Activated naive CD4-positive, alpha-beta T cell treated with anti-CD3 and anti-CD28 coated beads for 36 hours (primary cell): ENCODE measurements at places on chromosomes 4 and X.

GRCh38 chr4:26088433-26088928, 174.5 kb downstream of the SMIM20 start:
- peak; percentile 75 for DNase-seq

- DNase-seq = no peak
Observed at GRCh38 chr4:119788349-119789266, 160.0 kb upstream of the PDE5A start.

DNA sequence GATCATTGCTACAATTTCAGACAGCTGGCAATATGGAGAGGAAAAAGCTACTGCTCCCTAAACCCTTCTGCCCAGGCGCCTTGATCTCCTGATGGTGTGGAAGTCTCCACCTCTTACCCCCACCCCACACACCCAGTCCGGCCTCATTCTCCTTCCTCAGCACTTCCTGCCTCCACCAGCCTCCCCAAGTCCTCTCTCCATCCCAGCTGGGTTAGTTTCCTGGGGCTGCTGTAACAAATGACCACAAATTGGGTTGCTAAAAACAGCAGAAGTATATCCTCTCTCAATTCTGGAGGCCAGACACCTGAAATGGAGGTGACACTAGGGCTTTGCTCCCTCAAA, 1.1 kb upstream of the CCNQ start:
- DNase-seq = peak; percentile 42

GRCh38 chr4:13984991-13985800, 357.7 kb upstream of the BOD1L1 start:
- DNase-seq = no peak

DNA sequence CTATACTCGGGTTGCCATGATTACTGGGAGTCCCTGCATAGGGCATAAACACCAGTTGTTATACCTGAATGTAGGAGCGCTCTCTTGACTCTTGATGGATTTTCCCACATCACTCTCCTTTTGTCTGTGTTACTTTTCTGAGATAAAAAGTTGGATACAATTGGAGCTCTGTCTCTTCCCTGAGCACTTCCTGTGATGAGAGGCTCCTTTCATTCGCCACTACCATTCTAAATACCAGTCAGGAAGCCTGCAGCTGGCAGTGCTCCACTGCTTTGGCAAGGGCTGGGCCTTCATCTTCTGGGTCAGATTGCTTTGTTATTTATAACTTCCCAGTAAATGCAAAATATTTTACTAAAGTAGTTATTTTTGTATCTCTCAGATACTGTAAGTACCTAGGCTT, 13.9 kb downstream of the TCEANC start:
- no peak for DNase-seq

DNA sequence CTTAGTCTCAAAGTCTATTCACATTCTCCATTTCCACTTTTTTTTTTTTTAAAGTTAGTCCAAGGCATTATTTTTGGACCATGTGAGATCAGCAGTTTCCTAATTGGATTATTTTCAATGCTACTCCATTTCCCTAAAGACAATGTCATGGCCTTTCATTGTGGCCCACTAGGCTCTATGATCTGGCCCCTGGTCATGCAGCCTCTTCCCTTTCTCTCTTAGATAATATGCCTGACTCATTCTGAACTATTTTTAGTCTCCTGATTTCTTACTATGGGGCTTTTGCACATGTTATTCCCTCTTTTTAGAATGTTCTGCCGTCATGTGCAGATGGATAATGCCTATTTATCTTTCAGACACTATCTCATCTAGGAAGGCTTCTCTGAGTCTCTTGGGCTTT, 157.3 kb downstream of the TMA16 start:
- DNase-seq = no peak

DNA sequence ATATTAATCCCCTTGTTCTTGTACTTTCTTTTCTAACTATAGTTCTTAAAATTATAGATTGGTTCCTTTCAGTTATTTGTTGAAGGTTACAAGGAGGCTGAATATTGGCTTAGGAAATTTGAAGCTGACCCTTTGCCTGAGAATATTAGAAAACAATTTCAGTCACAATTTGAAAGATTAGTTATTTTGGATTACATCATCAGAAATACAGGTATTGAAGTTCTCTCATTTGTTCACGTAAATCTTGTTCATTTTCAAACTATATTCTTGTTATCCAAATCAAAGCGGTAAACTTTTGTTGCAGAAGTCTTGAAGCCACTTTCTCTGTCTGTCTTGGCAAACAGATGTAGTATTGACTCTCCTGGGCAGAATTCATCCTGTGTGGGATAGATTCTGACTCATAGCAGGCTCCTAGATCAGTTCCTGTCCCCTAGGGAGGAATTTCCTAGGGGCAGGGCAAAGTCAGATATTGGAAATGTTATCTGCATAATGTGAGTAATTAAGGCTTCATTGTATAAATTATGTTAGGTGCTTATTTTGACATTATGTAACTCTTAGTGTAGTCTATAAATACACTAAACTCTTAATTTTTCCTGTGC, 25.2 kb downstream of the PI4K2B start:
- no peak for DNase-seq

- peak; percentile 12 for DNase-seq
Observed at GRCh38 chr4:1792832-1793495, at the start of gene FGFR3. Gene FGFR3 (plus strand): TSS chr4:1793293. CDS start chr4:1793935, 642 bp downstream.

DNA sequence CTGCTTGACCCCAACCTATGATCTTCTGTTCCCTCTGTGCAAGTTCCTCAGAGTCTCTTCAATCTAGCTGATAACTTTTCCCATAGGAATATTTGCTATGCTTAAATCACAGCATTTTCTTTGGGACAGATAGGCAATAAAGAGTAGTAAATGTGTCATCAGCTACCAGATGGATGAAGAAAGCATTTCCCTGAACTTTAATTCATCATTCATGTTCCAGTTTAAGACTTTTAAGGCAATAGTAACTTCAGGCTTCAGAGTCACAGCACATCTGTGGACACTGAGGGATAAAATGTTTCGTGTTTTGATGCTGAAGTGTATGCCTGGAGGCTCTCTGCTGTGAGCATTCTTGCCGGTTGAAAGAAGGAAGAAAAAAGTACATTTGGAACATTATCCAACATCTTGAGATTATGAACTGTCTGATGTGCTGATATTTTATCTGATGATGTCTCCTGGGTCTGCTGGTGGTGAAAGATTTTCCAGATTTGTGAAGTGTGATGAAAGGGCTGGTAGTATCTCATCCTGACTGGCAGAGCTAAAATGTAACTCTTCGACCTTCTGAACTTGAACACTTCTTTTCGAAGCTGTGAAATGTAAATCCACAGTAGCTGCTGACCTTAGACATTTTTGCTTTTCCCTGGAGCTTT, 133.7 kb downstream of the DCLK2 start:
- no peak for DNase-seq

- no peak for DNase-seq
Observed at GRCh38 chrX:16308773-16309172, 141.5 kb downstream of the MAGEB17 start.

DNA sequence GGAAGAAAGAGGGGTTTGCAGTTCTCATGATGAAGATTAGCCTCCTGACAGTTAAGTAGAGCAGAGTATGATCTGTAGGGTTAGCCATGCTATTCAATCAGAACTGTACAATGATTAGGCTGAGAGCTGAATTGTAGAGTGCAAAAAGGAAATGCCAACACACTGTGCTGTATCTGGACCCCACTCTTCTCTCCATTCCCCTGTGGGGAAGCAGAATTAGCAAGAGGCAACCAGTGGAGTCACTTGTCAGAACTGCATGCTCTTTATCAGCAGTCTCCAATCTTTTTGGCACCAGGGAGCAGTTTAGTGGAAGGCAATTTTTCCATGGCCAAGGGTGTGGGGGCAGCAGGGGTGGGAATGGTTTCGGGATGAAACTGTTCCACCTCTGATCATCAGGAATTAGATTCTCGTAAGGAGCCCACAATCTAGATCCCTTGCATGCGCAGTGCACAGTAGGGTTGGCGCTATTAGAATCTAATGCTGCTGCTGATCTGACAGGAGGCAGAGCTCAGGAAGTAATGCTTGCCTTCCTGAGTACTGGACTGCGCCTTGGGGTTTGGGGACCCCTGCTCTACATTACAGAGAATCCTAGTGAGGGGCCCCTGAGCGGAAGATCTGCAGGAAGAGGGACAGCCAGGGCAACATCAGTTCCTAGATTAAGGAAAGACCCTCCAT, 19.4 kb downstream of the TBC1D9 start:
- no peak for DNase-seq

DNA sequence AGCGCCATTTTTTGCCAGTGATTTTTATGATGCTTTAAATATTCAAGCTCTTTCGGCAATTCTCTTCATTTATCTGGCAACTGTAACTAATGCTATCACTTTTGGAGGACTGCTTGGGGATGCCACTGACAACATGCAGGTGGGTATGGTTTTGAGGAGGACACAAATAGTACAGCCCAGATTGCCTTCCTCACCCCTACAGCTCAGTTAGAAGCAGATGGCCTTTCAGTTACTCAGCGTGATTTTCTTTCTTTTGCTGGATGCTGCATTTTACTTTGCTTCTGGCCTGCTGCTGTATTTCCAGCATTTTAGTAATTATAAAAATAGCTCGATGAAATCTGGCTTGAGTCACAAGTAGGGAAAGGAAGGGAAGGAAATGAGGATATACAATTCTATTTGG, 114.7 kb downstream of the SLC4A4 start:
- DNase-seq = no peak

DNA sequence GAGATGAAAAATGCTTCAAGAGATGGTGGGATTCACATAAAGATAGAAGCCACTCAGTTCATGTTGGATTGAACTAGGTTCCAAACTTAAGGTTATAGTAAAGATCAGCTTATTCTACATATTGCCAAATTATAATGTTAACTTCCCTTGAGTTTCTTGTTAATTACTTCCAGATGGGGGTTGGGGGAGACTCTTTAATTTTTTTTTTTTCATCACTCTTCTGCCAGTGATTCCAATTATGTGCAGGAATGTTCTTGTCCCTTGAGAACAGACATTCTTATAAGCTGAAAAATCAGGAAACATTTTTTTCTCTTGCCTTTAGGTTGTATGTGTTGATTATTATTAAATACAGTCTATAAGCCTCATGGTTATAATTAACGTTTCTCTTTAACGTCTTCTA, 30.0 kb downstream of the MND1 start:
- DNase-seq = no peak

DNA sequence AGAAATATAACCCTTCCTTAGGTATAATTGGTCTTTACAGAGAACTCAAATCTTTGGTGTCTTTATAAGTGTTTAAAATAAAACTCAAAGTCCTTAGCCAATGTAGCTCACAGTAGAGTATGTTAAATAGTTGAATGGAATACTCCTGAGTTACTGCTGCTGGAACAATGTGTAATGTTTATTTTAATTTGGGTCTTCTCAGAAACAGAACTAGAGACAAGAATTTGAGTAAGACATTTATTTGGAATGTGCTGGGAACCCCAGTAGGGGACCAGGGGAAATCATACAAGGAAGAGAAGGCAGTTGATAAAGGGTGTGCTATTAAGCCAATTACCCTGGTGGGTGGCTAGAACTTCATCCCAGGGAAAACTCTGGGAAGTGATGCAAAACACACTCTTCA, 240.4 kb upstream of the LDB2 start:
- DNase-seq = no peak

GRCh38 chr4:5052726-5053425, 1.6 kb downstream of the STK32B start:
- DNase-seq = no peak

DNA sequence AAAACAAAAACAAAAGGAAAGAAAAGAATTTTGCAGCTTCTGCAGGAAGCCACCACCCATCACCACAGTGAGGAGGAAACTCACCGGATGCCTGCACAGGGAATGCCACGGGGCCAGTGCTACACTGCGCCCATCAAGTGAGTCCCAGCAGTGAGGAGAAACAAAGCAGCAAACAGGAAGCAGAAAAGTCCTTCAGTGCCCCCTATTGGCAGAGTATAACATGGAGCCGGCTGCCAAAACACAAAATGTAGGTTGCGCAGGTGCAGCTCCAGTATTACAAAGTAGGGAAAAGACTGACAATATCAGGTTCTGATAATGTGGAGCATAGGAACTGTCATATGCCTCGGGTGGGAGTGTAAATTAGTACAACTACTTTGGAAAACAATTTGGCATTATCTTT, 23.3 kb upstream of the SCML2 start:
- DNase-seq = peak; percentile 45

DNA sequence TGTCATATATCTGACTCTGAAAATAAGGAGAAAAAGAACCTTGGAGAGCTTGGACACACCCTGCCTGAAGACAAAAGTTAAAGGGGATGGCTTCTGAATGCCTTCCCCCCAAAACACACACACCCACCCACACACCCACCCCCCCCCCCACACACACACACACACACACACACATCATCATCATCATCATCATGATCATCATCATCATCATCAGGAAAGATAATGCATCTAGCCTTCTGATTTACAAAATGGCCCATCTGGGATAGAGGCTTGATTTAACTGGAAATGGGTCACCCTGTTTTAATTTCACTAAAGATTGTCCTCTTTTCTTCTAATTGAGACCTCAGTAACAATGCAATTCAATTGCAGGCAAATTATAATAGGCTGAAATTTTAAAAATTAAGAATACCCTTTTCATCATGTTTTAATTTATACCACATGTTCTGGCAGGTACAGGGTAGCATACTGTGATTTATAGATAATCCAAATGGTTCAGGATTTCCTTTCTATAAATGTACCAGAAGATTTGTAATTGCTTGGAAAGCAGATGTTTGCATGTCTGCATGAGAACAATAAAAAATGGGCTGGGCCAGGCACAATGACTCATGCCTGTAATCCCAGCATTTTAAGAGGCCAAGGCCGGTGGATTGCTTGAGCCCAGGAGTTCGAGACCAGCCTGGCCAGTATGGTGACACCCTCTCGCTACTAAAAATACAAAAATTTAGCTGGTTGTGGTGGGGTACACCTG, 56.5 kb downstream of the TRIM2 start:
- no peak for DNase-seq

GRCh38 chrX:150913511-150913910, 15.0 kb upstream of the CD99L2 start:
- DNase-seq = no peak

DNA sequence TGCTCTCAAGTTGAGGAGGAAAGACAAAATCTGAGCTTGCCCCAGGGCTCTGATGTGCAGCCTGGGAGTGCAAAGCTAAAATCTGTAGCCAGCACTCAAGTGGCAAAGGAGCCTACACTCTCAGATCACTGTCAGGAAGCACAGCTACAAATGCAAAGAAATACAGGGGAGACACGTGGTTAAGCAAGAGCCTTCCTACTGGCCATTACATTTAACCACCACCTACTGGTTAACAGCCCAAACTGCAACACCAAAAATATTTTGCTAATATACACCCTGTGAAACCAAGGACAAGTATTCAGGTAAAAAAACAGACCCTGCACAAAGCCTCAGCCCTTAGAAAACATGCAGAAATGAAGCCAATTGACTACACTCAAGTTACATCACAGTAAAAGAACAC, 170.4 kb upstream of the FGF16 start:
- no peak for DNase-seq

DNA sequence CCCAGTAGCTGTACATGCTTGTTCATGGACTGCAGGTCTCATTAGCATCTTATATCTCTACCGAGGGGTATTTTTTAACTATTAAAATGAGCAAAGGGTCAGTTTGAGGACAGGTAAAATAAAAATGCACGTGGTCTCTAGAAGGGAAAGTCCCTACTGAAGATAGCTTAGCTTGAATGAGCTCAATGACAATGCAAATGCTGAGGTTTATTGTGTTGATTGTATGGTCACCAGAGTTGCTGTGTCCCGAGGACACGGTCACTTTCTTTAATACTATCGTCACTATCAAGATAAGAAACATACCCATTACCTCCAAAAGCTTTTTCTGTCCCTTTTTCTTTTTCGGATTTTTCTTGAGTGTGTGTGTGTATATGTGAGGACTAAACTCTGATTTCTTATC, 250.5 kb upstream of the PRKX start:
- no peak for DNase-seq

- DNase-seq = peak; percentile 45
Observed at GRCh38 chrX:70998411-70999027, 67.6 kb upstream of the SLC7A3 start.

GRCh38 chr4:45453258-45453853, 670.5 kb downstream of the GABRG1 start:
- DNase-seq = no peak
